ENCODE measurements at places on chromosomes 7 and 10.

- peak; percentile 93 for DNase-seq
These were observed at the start of gene FOXK1 for GRCh38 chr7:4681886-4682620. TSS of gene FOXK1 (plus strand) at chr7:4682295. CDS start at chr7:4682309, 14 bp downstream.

GRCh38 chr10:49310460-49310859 is 11.5 kb downstream of the C10orf71 start:
- no peak for DNase-seq

- DNase-seq: no peak
These were observed 5.7 kb downstream of the GIGYF1 start for GRCh38 chr7:100688326-100688860.

GRCh38 chr10:58565271-58565670 is 52.6 kb downstream of the BICC1 start:
- DNase-seq: no peak

- DNase-seq: no peak
These were observed 34.5 kb downstream of the CRHR2 start for GRCh38 chr7:30647589-30648364.

GRCh38 chr7:106205621-106206222 is 79.1 kb downstream of the NAMPT start:
- no peak for DNase-seq

GRCh38 chr10:86956195-86956847 is 1.1 kb downstream of the MMRN2 start:
- DNase-seq: no peak

DNA sequence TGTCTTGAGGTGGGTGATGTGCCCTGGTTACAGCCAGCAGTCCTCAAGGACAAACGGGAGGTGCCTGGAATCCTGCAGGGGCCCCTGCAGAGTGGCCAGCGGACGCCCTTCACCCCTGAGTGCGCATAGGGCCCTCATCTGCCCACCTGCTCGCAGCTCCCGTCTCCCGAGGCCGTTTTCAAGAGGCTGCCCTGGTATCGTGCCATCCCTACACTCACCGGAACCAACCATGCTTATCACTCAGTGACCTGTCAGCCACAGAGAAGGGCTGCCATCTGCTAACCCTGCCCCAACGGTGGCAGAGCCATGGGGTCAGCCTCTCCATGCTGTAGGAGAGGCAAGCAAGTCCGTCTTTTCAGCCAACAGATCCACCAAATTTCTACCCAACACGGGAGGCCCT is 122.0 kb downstream of the FAM53B start:
- DNase-seq: no peak

DNA sequence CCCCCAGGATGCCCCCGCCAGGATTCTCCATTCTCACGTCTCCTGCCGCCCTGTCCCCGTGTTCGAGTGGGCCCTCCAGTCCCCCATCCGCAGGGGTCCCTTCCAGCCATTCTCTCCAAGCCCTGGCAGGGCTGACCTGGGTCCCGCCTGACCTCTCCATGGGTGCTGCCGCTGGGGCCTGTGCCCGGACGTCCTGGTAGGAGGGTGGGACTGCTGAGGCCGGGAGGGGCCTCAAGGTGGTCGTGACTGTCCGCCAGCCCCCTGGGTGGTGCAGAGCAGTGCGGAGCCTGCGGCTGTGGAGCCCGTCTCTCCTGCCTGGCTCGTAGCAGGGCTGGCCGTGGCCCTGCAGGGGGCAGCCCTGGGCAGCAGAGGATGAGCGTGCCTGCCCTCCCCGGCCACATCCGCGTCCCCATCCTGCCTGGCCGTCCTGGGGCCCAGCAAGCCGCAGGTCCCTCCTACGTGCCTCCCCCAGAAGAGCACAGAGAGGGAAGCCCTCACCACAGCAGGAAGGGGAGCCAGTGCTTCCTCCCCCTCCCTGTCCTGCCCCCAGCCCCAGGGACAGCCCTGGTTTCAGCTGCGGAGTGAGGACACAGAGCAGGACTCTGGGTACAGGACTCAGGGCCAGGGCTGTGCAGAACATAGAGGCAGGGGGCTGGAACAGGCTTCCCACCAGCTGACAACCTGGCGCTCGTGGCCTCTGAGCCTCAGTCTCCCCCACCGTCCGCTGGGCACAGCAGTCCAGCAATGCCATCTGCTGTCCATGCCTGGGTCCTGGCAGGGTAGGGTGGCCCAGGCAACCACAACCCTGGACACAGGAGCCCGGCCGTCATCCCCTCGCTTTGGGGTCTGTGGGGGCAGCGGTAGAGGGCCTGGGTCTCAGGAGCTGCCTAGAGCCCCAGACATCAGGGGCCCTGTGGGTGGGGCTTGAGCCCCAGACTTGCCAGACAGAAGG is 1.5 kb upstream of the GRIFIN start:
- DNase-seq: peak; percentile 96

GRCh38 chr7:35731349-35731748 is 36.4 kb upstream of the HERPUD2 start:
- DNase-seq: no peak

GRCh38 chr10:54133203-54133602 is 667.8 kb downstream of the PCDH15 start:
- DNase-seq: no peak

DNA sequence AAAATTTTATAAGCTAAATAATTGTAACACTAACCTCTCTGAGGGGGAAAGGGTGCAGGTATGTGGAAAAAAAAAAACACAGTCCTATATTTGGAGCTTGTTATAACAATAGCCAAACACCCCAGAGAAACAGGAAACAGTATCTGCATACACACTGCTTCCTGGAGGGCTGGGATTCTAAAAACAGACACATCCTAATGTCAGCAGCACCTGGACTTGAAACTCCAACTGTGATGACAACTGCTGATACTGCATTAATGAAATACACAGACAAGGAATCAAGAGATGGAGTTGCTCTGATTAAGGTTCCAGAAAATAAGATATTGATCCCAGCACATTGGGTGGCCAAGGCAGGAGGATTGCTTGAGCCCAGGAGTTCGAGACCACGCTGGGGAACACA is 9.3 kb downstream of the DAGLB start:
- no peak for DNase-seq

GRCh38 chr7:34655384-34655783 is 2.6 kb upstream of the NPSR1 start:
- no peak for DNase-seq

DNA sequence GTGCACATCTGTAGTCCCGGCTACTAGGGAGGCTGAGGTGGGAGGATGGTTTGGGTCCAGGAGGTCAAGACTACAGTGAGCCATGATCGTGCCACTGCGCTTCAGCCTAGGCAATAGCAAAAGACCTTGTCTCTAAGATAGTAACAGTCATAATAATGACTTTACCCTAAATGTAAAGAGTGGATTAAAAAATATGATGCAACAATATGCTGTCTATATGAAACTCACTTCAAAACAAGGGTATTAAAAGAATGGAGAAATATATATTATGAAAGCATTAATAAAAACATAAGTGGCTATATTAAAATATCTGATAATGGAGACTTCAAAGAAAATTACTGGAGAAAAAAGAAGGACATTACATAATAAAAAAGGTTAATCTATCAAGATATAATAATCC is 5.7 kb downstream of the GNA12 start:
- DNase-seq: no peak

DNA sequence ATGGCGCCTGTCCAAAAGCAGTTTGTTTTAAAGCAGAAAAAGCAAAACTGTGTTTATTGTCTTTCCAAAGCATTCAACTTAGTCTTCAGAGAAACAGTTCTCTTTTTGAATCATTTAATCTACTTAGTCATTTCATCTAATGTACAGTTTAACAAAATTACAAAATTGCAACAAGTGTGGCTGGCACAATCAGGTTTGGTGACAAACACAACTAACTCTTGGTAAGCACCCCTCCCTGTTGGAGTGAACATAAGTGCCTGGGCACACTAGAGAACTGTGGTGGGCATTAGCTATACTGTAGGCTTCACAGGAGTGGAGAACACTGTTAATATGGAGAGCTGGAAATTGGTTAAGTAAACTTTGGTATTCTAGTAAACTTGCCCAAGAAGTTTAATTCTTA is 6.9 kb downstream of the CREM start:
- no peak for DNase-seq

GRCh38 chr7:53541475-53541874 is 506.0 kb downstream of the POM121L12 start:
- DNase-seq: no peak

DNA sequence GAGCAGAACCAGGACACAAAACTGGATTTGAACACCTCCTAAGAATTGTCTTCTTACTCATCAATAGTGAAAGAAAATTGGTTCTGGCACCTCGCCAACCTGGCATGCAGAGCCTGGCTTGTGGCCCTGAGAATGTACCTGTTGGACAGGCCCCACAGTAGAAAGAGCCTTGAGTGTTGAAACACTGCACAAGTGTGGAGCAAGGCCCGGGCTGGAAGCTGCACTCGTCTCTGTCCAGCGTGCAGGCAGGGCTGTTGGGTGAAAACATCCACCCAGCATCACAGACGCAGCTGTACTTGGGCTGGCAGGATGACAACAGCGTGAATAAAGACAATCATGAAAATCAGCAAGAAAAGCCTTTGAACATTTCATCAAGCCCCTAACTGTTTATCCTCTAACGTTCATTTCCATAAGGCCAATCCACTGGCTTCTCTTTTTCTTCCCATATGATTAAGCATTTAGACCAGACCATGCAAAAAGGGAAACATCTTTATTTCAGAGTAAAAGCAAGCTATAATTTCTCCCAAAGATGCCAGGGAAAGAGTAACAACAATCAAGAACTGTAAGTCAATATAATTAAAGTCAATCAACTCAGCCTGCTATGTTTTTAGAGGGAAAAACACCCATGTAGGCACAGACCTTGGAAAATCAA is 15.6 kb downstream of the CUBN start:
- DNase-seq: no peak

DNA sequence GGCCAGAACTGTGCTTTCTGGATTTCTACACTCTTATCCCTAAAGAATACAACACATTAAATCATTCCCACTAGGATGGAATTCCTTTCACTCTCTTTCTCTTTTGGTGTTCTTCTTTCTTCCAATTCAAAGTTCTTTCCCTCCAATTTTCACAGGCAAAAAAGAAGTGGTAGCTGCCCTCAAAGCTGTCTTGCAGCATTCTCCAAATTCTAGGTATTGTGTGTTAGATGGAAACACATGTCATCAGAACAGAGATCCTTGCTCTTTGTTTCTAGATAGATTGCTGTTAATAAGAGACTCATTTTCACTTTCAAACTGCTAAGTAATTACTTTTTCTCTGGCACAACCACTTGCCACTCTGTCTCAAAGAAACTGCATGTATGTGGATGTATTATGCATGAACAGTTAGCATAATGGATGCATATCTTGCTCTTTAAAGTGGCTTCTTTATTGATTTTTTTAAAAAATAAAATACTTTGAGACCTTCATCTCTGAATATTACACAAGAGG is 31.0 kb downstream of the SHTN1 start:
- DNase-seq: no peak

GRCh38 chr7:516606-517456 is 2.8 kb downstream of the PDGFA start:
- no peak for DNase-seq

GRCh38 chr10:126029999-126030398 is 133.6 kb downstream of the FANK1 start:
- no peak for DNase-seq

GRCh38 chr10:72762042-72762441 is 70.1 kb downstream of the MCU start:
- no peak for DNase-seq

- DNase-seq: no peak
These were observed 135.4 kb upstream of the POT1 start for GRCh38 chr7:125065001-125065400.

GRCh38 chr10:131775433-131775832 is 125.4 kb upstream of the PPP2R2D start:
- no peak for DNase-seq

- DNase-seq: no peak
These were observed 87.2 kb upstream of the KCNMA1 start for GRCh38 chr10:77724820-77725219.

DNA sequence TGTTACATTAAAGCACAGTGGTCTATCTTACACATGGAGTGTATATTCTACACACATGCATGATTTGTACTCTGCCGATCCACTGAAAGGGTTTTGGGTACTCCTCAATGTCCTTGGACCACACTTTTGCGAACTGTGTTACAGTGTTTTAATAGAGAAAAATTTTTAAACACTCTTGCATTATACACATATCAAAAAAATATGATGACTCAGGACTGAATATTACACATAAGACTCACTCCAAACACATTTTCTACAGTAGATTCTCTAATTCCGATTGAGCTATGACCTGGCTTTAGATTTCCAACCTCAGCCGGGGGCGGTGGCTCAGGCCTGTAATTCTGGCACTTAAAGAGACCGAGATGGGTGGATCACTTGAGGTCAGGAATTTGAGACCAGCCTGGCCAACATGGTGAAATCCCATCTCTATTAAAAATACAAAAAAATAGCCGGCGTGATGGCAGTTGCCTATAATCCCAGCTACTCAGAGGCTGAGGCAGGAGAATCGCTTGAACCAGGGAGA is 222.4 kb downstream of the CACNA2D1 start:
- DNase-seq: no peak

- DNase-seq: no peak
These were observed 310.9 kb downstream of the CCDC3 start for GRCh38 chr10:12690525-12691126.

GRCh38 chr10:116429288-116429977 is 1.8 kb downstream of the PNLIPRP3 start:
- DNase-seq: no peak

- no peak for DNase-seq
These were observed 120.2 kb upstream of the RAB18 start for GRCh38 chr10:27383595-27384542.

DNA sequence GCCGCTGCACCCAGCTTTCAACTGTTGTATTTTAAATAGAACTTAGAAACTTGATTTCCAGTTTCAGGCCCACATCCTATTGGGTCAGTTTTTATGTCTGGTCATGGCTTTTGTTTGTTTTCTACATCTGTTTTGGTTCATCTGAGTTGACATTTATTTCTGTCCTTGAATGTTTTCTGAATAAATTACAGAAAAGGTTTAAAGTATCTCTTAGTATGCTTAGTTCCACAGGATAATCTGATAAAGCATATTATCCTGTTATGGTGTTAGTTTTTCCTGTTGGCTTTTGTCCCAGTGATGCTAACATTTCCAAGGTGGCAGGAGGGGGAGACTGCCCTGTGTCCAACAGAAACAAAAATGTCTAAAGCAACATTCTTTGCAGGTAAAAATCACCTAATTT is 733.2 kb downstream of the INHBA start:
- DNase-seq: no peak

DNA sequence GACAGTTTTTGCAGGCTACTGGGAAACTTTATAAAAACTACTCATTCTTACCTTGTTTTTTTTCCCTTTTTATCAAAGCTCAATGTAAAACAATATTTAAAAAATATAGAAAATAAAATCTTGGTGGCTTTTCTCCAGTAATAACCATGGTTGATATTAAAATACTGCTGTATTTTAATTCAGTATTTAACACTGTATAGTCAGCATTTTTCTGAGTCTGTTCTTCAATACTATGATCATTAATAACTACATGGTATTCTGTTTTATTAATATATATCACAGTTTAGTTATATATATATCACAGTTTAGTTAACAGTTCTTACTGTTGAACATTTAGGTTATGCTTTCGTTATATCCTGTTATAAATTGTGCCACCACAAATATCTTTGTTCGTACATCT is 78.4 kb downstream of the SRI start:
- DNase-seq: no peak

Data from iPS-NIHi11 (cell line).